ENCODE measurements at places on chromosomes 11 and 22. TPM values are rescaled to one million over a fixed set of nuclear protein-coding genes. Genes with fewer than 3 reads are reported as not detected.

- no peak for DNase-seq
These were observed 26.1 kb upstream of the SLC25A18 start for GRCh38 chr22:17537155-17537554.

GRCh38 chr11:111312076-111312475 lies 13.7 kb downstream of the POU2AF3 start:
- no peak for DNase-seq

DNA sequence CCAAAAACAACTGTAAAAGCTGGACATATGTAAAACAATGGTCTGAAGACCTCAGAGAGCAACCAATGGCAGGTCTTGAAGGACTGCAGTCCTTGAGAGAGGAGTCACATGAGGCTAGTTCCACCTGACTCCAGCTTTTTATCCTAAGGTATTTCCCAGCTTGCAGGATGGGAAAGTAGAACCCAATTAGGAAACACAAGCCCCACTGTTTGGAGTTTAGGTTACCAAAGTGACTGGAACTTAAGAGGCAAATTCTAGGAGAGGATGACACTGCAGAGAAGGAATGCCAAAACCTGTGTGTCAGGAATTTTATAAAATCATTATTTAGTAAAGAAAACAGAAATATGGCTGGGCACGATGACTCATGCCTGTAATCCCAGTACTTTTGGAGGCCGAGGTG lies 18.4 kb downstream of the OR2AT4 start:
- DNase-seq = no peak

DNA sequence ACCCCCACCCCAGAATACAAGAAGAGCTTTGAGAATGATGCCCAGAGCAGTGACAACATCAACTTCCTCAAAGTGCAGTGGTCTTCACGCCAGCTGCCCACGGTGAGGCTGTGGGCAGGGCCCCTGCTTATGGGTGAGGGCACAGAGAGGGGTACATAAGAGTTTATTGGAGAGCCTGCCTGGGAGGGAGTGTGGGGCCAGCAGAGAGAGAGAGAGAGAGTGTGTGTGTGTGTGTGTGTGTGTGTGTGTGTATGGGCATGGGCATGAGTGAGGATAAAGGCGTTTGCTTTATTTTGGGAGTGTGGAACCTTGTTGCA lies 9.5 kb downstream of the PHOX2A start:
- no peak for DNase-seq

DNA sequence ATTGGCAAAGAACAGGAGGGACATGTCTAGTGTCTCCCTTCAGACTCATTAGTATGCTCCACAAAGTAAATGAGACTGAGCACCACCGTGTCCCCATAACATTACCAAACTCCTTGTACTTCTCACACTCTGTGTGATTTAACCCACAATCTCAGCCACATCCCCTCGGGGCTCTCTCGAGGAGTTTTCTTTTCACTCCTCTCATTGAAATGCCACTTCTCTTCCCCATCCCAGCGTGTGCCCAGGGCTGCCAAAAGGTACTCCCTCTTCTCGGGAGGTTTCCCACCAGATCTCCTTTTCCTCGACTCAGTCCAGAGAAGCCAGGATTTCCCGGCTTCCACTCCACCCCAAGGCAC lies 1.1 kb downstream of the RBFOX2 start:
- peak; percentile 54 for DNase-seq

DNA sequence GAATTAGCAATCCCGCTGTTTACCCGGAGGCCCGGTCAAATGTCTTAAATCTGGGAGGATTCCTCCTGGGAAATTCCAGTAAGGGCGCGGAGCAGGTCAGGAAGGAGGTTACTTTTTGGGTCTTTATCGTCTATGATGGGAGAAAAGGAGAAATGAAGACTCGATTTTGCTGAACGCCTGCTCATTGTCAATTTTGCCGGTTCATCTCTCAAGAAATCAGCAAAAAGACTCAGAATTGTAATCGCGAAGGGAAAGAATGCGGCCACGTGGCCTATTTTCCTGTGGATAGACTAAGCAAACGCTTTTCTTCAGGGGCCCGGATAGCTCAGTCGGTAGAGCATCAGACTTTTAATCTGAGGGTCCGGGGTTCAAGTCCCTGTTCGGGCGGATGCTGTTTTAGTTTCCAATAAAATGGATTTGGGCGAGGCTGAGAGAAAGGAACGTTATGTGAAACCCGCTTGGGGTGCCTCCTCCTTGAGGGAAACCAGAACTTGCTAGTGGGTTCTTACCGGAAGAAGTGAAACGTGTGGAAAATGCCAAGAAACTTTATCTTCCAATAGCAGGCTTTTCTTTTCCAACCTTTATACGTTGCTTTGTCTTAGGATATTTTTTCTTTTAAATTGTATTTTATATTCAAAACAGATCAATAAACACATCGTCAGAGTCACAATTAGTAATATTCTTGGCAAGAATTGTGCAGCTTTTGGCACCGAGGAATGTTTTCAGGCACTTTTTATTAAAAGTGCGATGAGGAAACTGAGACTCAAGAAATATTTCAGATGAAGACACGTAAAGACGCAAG lies 45.0 kb downstream of the OR4D9 start:
- DNase-seq = peak; percentile 83

- no peak for DNase-seq
These were observed 3.1 kb upstream of the VPREB1 start for GRCh38 chr22:22241554-22241898.

DNA sequence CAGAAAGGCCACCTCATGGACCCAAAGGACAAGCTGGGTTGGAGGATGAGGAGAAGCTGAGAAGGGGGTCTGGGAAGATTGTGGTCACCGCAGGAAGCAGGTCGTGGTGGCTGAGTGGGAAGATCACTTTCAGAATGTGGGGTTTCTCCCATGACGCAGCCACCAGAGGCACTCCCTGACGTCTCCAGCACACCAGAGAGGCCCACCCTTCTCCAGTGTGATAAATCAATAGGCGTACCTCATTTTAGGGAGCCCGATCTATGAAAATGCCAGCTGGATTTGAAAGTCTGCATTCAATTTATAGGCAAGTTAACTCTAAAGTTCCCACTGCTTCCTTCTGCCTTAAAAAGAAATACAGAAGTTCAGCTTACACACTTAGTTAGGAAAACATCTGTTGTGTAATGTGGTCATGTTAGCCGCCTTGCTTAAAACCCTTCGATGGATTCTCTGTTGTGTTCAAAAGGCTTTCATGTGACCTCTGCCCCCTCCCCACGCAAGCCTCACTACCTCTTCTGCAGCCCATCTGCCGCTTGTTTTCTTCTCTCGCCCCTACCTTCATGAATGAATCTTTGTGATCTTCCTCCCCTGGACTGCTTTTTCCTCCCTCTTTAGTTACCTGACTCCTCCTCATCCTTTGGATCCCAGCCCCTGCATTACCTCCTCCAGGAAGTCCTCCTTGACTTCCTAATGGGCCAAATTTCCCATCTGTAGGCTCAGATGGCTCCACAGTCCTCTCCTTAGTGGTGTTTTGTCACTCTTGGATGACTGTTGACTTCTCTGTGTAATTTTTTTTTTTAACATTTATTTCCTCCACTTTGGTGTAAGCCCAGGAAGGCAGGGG lies 10.7 kb downstream of the TSPAN18 start:
- DNase-seq = no peak

GRCh38 chr11:132704781-132705375 lies 827.4 kb downstream of the OPCML start:
- peak; percentile 32 for DNase-seq

The APOBEC3H gene
- total RNA-seq = not detected

The PTPN5 gene
- total RNA-seq = not detected

Measured in stomach (tissue), 19 donors.